CD4-positive, alpha-beta T cell (primary cell): ENCODE measurements at places on chromosomes 6 and 20.

DNA sequence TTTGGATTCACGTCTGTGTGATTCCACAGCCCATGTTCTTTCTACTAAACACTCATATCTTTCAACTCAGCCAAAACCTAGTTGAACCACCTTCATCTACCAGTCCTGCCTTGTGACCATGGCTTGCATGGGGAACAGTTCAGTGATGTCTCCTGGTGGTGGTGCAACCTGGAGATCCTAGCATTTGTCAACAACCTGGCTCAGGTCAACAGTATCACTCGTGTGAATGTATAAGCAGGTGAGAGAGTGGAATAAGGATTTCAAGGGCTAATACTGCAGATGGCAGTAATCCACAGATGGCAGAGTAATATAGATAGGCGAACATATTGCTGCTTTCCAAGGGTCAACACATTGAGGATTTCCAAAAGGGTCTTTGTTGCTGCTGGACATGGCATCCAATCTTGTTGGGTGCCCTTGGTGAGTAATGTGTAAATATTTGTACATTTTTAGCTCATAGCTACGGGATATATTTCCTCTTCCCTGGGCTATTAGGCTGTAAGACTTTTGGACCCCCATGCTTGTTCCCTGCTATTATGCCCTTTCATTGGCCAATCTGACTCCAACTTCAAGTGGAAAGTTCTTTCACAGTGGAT, 13.4 kb downstream of the PBOV1 start:
- no peaks in the 10 kb centered on the region for H3K4me1 ChIP-seq
- no peak for DNase-seq
- no peak overlapping the region for H3K27ac ChIP-seq
- no peak overlapping the region for H3K4me3 ChIP-seq
- H3K36me3 ChIP-seq = no peaks in the 10 kb centered on the region

DNA sequence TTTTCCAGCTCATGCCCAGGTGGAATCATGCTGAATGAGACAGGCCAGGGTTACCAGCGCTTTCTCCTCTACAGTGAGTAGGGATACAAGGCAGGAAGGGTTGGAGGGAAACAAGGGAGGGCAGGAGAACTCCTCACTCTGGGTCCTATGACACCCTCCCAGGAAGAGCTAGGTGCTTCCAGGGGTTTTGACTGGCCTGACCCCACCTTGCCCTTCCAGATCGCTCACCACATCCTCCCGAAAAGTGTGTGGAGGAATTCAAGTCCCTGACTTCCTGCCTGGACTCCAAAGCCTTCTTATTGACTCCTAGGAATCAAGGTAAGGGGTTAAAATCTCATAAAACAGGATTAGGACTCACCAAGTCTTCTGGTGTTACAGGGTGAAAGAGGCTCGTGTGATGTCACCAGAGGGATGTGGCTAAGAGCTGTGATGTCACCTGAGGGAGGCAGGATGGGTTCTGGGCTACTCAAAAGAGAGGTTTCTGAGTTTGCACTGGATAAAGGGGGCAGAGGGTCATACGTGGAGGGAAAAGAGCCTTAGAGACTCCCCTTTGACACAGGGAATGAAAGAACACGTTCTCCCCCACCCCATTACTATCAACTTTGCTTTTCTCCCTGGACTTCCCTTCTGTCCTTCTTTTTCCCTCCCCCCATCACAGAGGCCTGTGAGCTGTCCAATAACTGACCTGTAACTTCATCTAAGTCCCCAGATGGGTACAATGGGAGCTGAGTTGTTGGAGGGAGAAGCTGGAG, 1.9 kb downstream of the APOM start:
- peaks cover 54% of the 10 kb centered on the region for H3K4me1 ChIP-seq
- peaks cover 35% of the 10 kb centered on the region for H3K36me3 ChIP-seq

- no peak overlapping the region for H3K4me3 ChIP-seq
- no peaks in the 10 kb centered on the region for H3K36me3 ChIP-seq
- DNase-seq = peak; percentile 19
- H3K27ac ChIP-seq = no peak overlapping the region
Observed at GRCh38 chr6:138824482-138825144, 28.7 kb downstream of the ECT2L start.

DNA sequence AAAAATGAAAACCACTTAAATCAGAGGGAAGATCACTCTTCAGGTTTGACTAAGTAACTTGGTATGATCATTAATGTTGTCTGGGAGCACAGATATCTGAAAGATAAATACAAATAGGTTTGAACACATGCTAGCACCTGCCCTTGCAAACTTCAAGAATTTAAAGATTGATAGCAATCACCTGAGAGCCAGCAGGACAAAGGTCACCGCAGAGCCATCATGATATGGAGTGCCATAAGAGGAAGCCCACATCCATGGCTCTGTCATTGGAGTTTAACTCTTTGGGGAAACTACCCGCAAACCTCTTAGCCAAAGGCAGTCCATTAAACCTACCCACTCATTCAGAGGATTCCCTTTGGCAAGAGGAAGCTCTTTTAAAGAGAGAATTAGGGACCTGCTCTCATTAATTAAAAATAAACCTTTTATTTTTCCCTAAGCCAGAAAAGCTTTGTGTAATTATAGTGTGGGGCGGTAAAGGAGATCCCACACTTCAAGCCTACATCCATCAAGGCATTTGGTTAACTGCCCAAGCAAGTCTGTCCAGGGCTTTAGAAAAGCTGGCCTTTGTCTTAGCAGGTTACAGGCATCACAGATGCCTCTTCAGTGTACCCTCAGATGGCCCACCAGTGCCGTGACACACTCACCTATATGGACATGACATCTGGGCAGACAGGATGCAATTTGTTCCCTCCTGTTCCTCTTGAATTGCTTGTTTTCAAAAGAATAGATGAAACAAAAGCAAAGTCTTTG, 73.0 kb downstream of the SASH1 start:
- H3K4me1 ChIP-seq = no peaks in the 10 kb centered on the region
- H3K27ac ChIP-seq = no peak overlapping the region
- H3K27me3 ChIP-seq = no peaks in the 10 kb centered on the region
- DNase-seq = no peak

- H3K4me1 ChIP-seq = no peaks in the 10 kb centered on the region
- no peak overlapping the region for H3K4me3 ChIP-seq
- DNase-seq = no peak
- no peak overlapping the region for H3K27ac ChIP-seq
- H3K27me3 ChIP-seq = no peaks in the 10 kb centered on the region
- H3K36me3 ChIP-seq = peaks cover 33% of the 10 kb centered on the region
Observed at GRCh38 chr6:119187596-119187995, 109.1 kb upstream of the FAM184A start.

DNA sequence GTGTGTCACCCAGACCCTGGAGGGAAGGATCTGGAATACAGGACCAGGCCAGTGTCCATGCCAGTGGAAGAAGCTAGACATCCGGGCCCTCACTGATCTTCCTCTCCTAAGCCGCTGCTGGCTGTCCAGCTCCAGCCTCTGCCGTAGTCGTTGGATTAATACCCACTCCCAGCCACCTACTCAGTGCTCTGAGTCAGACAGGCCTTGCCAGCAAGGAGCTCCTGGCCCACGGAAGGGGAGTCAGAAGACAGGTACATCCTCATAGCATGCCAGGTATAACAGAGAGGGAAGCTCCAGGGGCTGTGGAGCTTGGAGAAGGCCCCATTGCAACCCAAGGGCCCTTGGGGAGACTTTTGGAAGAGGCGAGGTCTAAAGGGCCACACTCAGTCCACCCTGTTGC, 49.0 kb downstream of the STK35 start:
- H3K27ac ChIP-seq = no peak overlapping the region
- no peak for DNase-seq
- H3K4me1 ChIP-seq = no peaks in the 10 kb centered on the region
- H3K36me3 ChIP-seq = peaks cover 7% of the 10 kb centered on the region
- no peak overlapping the region for H3K4me3 ChIP-seq

DNA sequence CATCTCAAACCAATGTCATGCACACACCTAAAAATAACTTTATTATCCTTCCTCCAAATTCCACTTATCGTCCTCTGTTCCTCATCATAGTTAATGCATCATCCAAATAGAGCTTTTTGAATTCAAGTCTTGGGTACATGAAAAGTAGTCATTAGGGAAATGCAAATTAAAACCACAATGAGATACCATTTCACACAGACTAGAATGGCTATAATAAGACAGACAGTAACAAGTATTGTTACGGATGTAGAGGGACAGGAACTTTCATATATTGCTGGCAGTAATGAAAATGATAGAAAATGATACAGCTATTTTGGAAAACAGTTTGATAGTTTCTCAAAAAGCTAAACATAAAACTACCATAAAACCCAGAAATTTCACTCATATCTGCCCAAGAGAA, 59.1 kb downstream of the FHL5 start:
- no peak for DNase-seq
- H3K4me1 ChIP-seq = no peaks in the 10 kb centered on the region
- no peaks in the 10 kb centered on the region for H3K27me3 ChIP-seq
- no peaks in the 10 kb centered on the region for H3K36me3 ChIP-seq
- no peak overlapping the region for H3K4me3 ChIP-seq

GRCh38 chr6:167669870-167670802, 156.6 kb upstream of the AFDN start:
- H3K4me3 ChIP-seq = no peak overlapping the region
- H3K27ac ChIP-seq = no peak overlapping the region
- no peaks in the 10 kb centered on the region for H3K4me1 ChIP-seq
- no peaks in the 10 kb centered on the region for H3K36me3 ChIP-seq
- DNase-seq = no peak
- no peaks in the 10 kb centered on the region for H3K27me3 ChIP-seq

DNA sequence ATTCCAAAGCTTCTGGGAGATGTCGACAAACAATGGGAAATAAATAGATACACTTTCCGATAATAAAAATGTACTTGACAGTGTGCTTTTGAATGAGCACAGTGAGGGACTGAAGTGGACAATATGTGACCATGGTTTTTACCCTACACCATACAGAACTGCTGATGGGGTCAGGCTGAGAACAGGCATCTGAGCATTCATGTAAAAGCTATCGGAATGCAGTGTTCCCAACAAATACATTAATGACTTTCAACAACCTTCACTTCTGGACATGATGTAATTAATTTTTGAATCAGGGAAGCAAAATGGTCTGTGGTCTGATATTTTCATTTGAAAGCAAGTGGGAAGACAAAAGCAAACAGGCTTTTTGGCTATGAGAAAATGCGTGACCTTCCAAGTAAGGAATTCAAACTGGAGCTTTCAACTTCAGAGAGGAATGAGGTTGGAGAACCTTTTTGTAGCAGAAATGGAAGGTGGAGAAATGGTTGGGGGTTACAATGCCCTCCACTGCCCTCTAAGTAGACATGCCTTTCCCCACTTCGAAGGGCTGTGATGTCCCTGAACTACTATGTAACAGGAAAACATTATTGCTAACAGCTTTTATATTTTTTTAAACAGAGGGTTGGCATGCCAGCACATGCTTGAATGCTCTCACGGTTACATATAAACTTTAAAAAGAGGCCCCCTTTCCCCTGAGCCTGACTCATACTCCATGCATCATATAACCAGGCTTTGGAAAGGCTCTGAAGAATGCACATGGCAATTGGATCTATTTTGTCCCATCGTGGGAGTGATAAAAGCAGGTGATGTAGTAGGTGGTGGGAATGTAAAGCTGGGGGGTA, 203.5 kb upstream of the CITED2 start:
- no peaks in the 10 kb centered on the region for H3K36me3 ChIP-seq
- no peak for DNase-seq
- no peak overlapping the region for H3K4me3 ChIP-seq
- no peaks in the 10 kb centered on the region for H3K27me3 ChIP-seq
- H3K27ac ChIP-seq = no peak overlapping the region

DNA sequence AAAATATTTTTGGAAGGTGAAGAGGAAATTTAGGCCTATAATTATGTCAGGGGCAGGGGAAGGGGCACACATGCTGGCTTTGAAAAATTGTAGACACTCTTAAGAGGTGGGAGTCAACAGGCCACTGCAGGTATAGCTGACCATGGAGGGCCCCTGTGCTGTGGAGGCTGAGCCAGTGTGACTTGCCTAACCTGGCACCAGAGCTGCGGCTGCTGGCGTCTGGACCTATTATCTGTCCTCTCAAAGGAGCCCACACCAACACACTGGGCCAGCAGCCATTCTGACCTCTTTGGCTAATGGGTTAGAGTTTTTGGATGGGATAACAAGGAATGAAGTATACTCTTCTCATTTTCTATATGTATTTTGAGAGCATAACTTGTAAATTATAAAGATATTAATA, 4.5 kb downstream of the GID8 start:
- H3K27ac ChIP-seq = no peak overlapping the region
- H3K4me3 ChIP-seq = no peak overlapping the region
- H3K4me1 ChIP-seq = peaks cover 23% of the 10 kb centered on the region
- H3K27me3 ChIP-seq = no peaks in the 10 kb centered on the region
- no peak for DNase-seq

- H3K36me3 ChIP-seq = no peaks in the 10 kb centered on the region
- H3K27ac ChIP-seq = no peak overlapping the region
- no peak for DNase-seq
- no peak overlapping the region for H3K4me3 ChIP-seq
- H3K4me1 ChIP-seq = no peaks in the 10 kb centered on the region
- no peaks in the 10 kb centered on the region for H3K27me3 ChIP-seq
Observed at GRCh38 chr6:74674377-74674776, 531.5 kb downstream of the COL12A1 start.

DNA sequence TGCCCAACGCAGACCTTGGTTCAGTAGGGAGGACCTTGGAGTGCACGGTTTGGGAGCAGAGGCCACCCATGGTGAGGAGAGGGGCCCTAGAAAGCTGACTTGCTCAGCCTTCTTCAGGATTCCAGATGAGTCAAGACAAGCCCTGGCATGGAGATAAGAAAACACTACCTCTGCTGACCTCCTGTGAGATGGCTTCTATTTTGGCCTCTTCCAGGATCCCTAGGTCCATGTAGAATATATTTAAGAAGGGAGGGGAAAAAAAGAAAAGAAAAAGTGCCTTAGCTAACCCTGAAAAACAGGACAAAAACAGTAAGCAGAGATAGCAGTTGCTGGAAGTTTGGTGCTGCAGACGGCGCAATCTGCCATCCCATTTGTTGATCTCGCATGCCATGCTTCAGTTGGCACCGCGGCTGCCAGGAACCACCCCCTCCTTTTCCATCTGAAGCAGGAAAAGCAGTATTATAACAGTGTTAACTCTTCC, 100.0 kb downstream of the ARMC2 start:
- H3K36me3 ChIP-seq = no peaks in the 10 kb centered on the region
- H3K4me3 ChIP-seq = no peak overlapping the region
- H3K27me3 ChIP-seq = no peaks in the 10 kb centered on the region
- H3K27ac ChIP-seq = no peak overlapping the region
- H3K4me1 ChIP-seq = peaks cover 23% of the 10 kb centered on the region
